ENCODE measurements at places on chromosomes 4 and X. TPM values are rescaled to one million over a fixed set of nuclear protein-coding genes. Genes with fewer than 3 reads are reported as not detected.

- DNase-seq = no peak
These were observed 395.8 kb downstream of the NAF1 start for GRCh38 chr4:162770761-162771490.

The MOSPD2 gene
- 7.9 TPM for total RNA-seq

The CYLC1 gene
- total RNA-seq = not detected

The NIPAL1 gene
- 2.1 TPM for total RNA-seq

The NKAP gene
- 2.7 TPM for total RNA-seq

GRCh38 chrX:72003811-72004750 is 93.4 kb downstream of the NHSL2 start:
- peak; percentile 65 for DNase-seq

GRCh38 chrX:15566244-15566643 is 34.5 kb downstream of the ACE2 start:
- DNase-seq = no peak

The GPRIN3 gene
- total RNA-seq = 0.30 TPM

The SLC25A6 gene
- 276 TPM for total RNA-seq

- DNase-seq = no peak
These were observed 12.2 kb upstream of the WDR1 start for GRCh38 chr4:10128761-10129160.

GRCh38 chr4:119659576-119659975 is 31.0 kb upstream of the PDE5A start:
- no peak for DNase-seq

The ADAM29 gene
- not detected for total RNA-seq

DNA sequence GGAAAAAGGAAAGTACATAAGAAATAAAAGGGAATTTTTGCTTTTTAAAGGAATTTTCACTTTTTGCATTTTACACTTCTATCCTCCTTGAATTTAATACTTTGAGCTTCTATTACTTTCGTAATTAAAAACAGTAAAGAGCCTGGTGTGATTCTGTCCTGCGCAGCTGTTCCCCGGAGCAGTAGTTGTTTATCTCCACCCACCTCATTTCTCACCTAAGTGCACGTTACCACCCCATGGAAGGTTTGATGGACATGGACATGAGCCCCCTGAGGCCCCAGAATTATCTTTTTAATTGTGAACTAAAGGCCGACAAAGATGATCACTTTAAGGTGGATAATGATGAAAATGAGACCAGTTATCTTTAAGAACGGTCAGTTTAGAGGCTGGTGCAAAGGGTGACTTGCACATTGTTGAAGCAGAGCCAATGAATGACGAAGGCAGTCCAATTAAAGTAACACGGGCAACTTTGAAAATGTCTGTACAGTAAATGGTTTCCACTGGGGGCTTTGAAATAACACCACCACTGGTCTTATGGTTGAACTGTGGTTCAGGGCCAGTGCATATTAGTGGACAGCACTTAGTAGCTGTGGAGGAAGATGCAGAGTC is 52.1 kb upstream of the TEX13D start:
- DNase-seq = no peak

The UPF3B gene
- 4.5 TPM for total RNA-seq

The S100P gene
- not detected for total RNA-seq

GRCh38 chrX:75291611-75292010 is 17.7 kb downstream of the UPRT start:
- no peak for DNase-seq

GRCh38 chrX:12282991-12283390 is 144.7 kb downstream of the FRMPD4 start:
- no peak for DNase-seq
